Left kidney (tissue), 8 donors: ENCODE measurements at places on chromosomes 11 and 22.

- no peak for DNase-seq
Measured at GRCh38 chr11:102293873-102294601, 23.2 kb upstream of the BIRC3 start.

GRCh38 chr11:8368772-8369171, 105.1 kb upstream of the LMO1 start:
- DNase-seq = no peak

GRCh38 chr11:117221775-117222517, 9.9 kb downstream of the PCSK7 start:
- peak; percentile 53 for DNase-seq

- DNase-seq = no peak
Measured at GRCh38 chr11:94845622-94846021, 77.5 kb downstream of the AMOTL1 start.

DNA sequence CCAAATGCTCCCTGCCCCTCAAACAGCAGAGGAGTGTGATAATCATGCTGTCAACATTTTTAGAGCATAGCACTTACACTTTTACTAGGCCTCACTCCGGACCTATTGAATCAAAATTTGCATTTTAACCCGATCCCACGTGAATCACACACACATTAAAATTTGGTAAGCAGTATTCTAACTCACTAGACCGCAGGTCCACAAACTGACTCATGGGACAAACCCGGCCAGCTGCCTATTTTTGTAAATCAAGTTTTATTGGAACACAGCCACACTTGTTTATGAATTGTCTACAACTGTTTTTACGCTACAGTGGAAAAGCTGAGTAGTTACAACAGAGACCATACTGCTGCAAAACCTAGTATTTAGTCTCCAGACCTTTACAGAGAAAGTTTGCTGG, 43.3 kb downstream of the SNX19 start:
- no peak for DNase-seq

DNA sequence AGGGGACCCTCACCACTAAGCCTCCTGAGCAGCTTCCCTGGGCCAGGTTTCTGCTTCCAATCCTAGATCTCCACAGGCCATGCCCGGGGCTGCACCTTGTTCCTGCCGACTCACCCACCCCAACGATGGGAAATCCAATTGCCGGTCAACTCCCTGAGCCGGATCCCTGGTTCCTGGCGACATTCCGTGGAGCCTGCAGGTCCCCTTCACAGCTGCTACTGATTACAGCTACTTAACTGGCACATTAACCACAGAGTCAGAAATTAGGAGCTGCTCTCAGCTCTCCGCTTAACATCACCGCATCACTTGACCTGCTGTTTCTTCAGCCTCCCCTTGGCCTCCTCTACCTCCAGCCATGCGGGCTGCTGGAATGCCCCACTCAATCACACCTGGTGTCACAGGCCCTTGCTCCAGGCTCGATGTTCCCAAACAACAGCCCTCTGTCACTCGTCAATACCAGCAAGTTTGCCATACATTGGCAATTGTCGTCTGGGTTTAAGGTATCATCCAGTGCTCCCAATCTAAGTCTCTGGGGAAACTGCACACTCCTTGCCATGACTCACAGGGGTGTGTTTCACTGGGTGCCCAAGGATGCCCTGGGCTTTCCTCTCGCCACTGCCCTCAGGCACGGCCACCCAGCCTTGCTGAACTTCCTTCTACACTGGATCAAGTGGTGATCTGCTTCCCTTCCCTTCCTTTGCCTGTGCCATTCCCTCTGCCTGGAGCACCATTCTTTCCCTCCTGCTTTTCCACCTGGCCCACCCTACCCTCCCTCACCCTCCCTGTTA, 181.0 kb downstream of the MN1 start:
- DNase-seq = no peak

DNA sequence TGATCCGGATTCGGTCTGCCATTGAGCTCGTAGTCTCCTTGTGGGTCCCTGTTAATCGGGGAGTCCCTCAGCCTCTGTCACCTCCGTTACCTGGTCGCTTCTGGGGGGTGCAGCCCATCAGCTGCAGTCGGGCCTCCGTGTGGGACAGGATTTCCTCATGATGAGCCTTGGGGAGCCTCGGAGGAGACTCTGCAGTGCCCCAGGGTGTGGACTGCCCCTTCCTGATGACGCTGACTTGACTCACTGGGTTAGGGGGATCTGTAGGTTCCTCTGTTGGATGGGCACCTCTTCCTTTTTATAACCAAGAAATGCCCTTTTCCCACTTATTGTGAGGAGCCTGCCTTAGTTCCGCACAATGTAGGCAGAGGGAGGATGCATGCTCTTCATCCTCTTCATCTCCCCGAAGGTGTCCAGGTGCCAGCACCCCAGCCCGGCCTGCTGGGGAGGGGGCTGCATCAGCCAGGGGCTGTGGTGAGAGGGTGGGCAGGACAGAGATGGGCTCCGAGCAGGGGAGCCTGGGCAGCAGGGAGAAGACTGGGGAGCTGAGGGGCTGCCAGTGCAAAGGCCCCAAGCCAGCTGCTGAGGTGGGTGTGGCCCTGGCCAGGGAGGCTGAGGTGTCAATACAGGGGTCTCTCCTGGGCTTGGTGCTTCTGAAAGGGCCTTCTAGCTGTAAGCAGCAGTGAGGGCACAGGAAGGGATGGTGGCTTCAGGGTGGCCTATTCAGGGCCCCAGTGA, 13.5 kb upstream of the TTLL8 start:
- DNase-seq = no peak

DNA sequence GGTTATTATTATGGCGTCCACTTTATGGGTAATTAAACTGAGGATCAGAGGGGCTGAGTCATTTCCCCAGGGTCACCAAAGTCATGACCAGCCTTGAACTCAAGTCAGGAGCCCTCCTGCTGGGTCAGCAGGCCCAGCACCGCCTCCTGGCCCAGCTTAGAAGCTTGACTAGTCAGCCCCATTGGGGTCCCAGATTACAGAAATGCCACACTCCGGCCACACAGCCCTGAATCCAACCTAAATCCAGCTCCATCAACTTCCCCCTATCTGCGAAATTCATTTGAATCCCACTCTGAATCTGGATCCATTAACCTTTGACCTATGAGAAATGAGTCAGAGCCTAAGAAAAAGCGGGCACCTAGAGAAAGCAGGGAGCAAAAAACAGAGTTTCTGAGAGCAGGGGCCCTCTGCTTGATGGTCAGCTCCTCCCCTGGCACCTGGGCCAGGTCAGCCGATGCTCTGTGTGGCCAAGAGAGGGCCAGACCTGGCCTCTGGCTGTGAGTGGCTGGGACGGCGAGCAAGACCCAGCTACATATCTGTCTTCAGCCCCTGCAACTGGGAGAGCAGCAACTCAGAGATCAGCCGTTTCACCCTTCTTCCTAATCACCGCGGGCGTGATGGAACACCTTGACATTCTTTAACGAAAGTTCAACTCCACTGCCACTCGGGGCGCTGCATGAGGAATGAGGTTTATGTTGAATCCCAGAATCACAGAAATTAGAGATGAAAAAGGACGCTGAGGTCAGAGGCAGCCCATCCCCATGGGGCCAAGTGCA, 196.1 kb downstream of the TRIM29 start:
- no peak for DNase-seq

DNA sequence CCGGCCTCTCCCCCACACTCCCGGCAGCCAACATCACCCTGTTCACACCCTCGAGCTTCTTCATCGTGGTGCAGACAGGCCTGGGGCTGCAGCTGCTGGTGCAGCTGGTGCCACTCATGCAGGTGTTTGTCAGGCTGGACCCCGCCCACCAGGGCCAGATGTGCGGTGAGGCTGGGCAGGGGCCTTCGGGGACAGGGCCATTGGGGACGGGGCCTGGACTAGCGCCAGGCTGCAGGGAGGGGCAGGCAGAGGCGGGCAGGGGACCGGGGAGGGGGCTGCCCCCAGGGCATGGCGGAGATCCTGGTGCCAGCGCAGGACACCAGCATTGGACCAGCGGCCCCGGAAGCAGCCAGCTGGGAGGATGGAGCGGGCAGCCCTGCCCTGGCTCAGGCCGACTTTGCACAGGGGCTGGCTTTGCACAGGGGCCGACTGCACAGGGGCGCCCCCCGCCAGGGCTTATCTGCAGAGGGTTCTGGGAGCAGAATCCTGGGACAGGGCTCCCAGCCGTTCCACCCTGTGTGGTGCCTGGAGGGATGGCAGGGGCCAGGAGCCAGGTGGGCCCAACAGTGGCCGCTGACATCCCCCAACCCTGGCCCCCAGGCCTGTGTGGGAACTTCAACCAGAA, 8.6 kb downstream of the MUC5B start:
- DNase-seq = no peak
